PC-3 (cell line): ENCODE measurements at places on chromosomes 1 and 21. TPM values are rescaled to one million over a fixed set of nuclear protein-coding genes. Genes with fewer than 3 reads are reported as not detected.
A peak's percentile ranks its signal among the peaks of the same experiment; 100 is the strongest.

GRCh38 chr1:32773018-32773763, 44.0 kb downstream of the YARS1 start:
- peak; percentile 87 for DNase-seq

DNA sequence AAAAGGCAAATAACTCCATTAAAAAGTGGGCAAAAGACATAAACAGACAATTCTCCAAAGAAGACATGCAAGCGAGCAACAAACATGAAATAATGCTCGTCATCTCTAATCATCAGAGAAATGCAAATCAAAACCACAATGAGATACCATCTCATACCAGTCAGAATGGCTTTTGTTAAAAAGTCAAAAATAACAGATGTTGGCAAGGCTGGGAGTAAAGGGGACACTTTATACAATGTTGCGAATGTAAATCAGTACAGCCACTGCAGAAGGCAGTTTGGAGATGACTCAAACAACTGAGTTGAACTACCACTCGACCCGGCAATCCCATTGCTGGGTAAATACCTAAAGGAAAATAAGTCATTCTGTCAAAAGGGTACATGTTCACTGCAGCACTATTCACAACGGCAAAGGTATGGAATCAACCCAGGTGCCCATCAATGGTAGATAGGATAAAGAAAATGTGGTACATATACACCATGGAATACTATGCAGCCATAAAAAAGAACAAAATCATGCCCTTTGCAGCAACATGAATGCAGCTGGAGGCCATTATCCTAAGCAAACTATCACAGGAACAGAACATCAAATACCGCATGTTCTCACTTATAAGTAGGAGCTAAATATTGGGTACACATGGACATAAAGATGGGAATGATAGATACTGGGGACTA, 25.9 kb downstream of the TSPAN2 start:
- DNase-seq, result peak; percentile 65

The C2CD2 gene
- total RNA-seq, result 50.4 and 81.4 TPM in 2 replicates

DNA sequence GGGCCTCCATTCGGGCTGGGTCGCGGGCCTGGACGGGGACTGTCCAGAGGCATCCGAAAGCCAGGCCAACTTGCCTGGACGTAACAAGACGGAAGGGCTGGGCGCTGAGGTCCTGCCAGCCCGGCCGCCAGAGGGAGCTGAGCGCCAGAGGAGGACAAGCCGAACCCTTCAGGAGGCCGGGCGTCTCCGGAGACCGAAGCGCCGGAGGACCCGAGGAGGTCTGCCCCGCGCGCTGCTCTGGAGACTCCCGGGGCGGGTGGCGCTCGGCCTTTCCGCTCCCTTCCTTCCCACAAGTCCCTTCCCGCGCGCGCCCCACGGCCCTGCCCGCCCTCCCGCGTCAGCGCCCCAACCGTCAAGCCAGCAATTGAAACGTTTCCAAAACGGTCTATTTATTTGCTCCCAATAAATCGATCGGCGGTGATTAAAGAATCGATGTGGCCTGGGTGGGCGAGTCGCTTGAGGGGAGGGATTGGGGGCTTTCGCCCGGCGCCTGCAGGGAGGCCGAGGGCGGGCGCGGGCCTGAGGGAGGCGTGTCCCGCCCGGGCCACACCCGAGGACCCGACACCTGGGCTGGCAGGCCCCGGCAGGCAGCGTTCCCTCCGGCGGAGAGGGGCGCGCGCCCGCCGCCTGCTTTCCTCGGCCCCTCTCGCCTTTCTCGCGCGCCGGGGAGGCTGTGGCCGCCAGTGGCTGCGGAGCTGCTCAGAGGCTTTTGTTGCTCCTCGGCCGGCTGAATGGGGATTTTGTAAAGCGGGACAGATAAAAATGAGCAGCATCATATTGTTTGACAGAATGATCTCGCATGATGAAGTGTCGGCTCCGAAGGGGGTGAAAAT, 5.2 kb upstream of the FOXD3 start:
- DNase-seq, result peak; percentile 91
